ENCODE measurements at places on chromosomes 16 and 17. TPM values are rescaled to one million over a fixed set of nuclear protein-coding genes. Genes with fewer than 3 reads are reported as not detected.

ADAD2 gene
- total RNA-seq = not detected

SLC16A6 gene
- 0.74 TPM for total RNA-seq

ALOX15B gene
- total RNA-seq = not detected

CCDC200 gene
- not detected for total RNA-seq

ELMO3 gene
- 4.3 TPM for total RNA-seq

RASD1 gene
- total RNA-seq = 21.3 TPM

ODAD4 gene
- total RNA-seq = 0.60 TPM

KCNAB3 gene
- total RNA-seq = 2.4 TPM

CDR2L gene
- total RNA-seq = 34.9 TPM

SPATA2L gene
- total RNA-seq = 7.4 TPM

KCNH6 gene
- not detected for total RNA-seq

CCL16 gene
- 0.51 TPM for total RNA-seq

CCL5 gene
- total RNA-seq = not detected

MATCAP1 gene
- total RNA-seq = 45.8 TPM

ATP1B2 gene
- not detected for total RNA-seq

ST6GALNAC2 gene
- 1.7 TPM for total RNA-seq

DPH1 gene
- 38.5 TPM for total RNA-seq

DPEP2 gene
- 0.18 TPM for total RNA-seq

SERPINF2 gene
- not detected for total RNA-seq

CDH3 gene
- total RNA-seq = not detected

GALR2 gene
- not detected for total RNA-seq

MAP2K4 gene
- 21.0 TPM for total RNA-seq

AANAT gene
- total RNA-seq = not detected

STAC2 gene
- total RNA-seq = not detected

FOXF1 gene
- total RNA-seq = 1.1 TPM

P2RX1 gene
- total RNA-seq = not detected

ZSWIM7 gene
- total RNA-seq = 18.0 TPM

ANKRD13B gene
- total RNA-seq = 22.8 TPM

NDE1 gene
- total RNA-seq = 90.2 TPM

C16orf92 gene
- not detected for total RNA-seq

RRAD gene
- total RNA-seq = 0.22 TPM

Data from endothelial cell of umbilical vein (primary cell).